ENCODE measurements at places on chromosomes 11 and 22.

GRCh38 chr11:66967670-66968425 is 7.3 kb upstream of the C11orf86 start:
- DNase-seq, result no peak

GRCh38 chr22:17772249-17772957 is 1.9 kb downstream of the BID start:
- DNase-seq, result no peak

DNA sequence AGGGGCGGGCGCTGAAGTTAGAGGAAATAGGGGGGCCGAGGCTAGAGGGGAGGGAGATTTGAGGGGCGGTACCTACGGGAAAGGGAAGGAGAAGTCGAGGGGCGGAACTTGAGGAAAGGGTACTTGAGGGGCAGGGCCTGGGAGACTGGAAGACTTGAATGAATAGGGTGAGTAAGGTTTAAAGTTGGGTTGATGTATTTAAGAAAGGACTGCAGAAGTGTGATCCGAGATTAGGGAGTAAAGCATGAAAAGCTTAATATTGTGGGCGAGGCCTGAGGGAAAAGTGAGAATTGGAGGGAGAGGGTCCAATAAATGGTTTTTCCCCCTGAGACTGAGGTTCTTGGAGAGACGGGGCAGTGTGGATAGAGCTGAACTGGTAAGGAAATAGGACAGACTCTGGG is 723 bp downstream of the HSCB start:
- DNase-seq, result no peak

DNA sequence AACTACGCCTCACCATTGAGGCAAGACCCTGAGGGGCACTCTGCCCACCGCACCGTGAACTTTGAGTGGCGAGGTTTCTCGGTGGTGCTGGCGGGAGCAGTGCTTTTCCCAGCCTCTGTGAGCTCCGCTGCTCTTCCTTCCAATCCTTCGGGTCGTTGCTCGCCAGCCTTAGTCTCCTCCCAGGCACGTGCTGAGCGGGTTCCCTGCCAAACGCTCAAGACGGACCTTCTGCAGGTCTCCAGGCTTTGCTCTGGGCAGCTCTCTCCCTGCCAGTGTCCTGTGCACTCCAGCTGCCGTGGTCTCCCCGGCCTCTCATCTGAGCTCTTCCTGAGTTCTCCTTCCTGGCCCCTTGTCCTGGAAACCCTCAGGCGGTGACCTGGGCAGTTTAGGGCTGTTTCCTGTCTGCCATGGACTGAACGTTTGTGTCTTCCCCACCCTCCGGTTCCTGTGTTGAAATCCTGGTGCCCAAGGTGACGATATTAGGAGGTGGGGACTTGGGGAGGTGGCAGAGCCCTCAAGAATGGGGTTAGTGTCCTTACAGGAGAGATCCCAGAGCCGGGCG is 11.2 kb upstream of the MUC6 start:
- DNase-seq, result no peak

DNA sequence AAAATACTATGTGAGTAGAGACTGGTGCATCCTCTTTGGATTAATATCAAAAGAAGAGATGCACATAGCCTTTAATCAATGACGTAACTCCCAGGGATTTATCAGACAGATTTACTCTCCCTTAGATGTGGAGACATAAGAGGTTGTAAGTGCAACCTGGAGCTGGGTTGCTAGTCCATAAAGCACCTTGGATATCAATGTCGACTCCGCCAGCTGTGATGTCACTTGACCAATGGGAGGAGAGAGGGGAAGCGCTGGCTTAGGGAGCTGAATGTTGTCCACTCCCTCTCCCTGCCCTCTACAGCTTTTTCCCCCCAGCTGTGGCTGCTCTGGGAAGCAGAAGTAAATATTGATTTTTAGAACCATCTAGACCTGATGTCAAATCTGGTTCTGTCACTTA is 28.9 kb upstream of the TMEM86A start:
- no peak for DNase-seq

DNA sequence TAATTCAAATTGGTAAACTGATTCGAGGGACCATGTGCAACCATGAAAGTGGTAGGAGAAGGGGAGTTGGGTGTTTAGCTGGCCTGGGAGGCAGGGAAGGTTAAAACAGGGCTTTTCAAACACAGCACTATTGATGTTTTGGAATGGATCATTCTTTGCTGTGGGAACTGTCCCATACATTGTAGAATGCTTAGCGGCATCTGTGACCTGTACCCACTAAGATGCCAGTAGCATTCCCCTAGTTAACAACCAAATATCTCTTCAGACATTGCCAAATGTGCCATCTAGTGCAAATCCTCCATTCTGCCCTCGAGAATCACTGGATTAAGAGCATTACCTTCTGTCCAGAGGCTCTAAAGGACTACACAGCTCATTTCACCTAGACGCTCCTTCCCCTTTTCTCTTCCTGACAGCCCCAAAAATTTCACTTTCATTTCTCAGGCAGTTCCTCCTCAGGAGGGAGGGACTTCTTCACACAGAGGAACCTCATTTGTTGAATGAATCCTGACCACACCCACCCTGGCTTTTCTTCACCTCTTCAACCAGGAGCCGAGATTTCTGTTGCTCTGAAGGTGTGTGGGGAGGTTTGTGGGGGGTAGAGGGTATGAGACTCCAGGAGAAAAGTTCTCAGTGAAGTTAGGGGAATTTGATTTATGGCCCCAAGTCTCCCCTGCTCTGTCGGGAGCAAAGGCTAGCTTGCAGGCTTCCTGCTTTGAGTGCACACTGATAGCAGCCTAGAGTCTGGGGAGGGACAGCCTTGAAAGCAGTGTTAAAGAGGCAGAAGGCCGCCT is at the start of gene TRIM34:
Gene TRIM34, plus strand, starts transcription at position 513 of the 791 bp plus-strand sequence. CDS start 7,331 bp downstream, outside the sequence.
- peak; percentile 50 for DNase-seq

GRCh38 chr11:103888541-103888951 is 147.9 kb upstream of the DDI1 start:
- no peak for DNase-seq

DNA sequence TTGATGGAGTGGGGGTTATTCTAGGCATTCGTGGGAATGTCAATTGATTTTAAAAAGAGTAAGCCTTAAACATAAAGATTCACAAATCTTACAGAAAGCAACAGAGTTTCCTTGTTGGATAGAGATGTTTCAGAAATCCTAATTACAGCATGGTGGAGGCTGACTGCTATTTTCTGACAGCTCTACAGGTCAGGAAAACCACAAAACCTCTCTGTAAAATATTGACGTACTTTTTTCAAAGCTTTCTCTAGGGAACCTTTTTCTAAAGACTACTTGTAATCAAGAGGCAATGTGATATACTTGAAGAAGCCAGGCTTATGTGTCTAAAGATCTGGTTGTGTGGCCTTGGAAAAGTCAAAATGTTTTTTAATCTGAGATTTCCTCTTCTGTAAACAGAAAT is 9.1 kb upstream of the OR8B8 start:
- no peak for DNase-seq

DNA sequence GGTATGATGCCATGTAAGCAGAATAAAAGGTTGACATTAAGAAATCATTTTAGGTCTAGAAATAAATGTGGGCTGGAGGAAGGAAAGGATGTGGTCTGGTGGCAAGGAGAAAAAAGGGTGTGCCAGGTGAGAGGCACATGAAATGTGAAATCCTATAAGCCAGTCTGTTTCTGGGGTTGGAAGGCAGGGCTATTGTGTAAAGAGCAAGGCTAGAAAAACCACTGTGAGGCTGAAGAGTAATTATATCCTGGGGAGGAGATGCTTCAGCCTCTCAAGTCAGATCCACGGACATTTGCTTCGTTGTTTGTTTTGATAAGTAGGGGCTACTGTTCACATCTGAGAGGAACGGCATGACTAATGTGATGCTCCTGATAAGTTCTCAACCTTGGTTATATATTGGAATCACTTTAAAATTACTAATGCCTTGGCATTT is 77.5 kb upstream of the CTSC start:
- peak; percentile 32 for DNase-seq

GRCh38 chr11:66275396-66275795 is 2.6 kb upstream of the CNIH2 start:
- DNase-seq, result no peak

GRCh38 chr11:120985718-120986569 is 38.0 kb upstream of the TBCEL start:
- DNase-seq, result peak; percentile 47

GRCh38 chr11:35536470-35536869 is 11.1 kb upstream of the PAMR1 start:
- DNase-seq, result no peak

GRCh38 chr11:74725701-74726100 is 5.5 kb downstream of the CHRDL2 start:
- no peak for DNase-seq

GRCh38 chr11:12362857-12363256 is 14.5 kb upstream of the PARVA start:
- DNase-seq, result no peak

GRCh38 chr11:125874556-125875124 is 12.8 kb upstream of the HYLS1 start:
- DNase-seq, result peak; percentile 59

GRCh38 chr11:13434247-13435205 is 28.5 kb downstream of the BTBD10 start:
- DNase-seq, result no peak

GRCh38 chr22:37747080-37747714 is 50.3 kb downstream of the TRIOBP start:
- no peak for DNase-seq

DNA sequence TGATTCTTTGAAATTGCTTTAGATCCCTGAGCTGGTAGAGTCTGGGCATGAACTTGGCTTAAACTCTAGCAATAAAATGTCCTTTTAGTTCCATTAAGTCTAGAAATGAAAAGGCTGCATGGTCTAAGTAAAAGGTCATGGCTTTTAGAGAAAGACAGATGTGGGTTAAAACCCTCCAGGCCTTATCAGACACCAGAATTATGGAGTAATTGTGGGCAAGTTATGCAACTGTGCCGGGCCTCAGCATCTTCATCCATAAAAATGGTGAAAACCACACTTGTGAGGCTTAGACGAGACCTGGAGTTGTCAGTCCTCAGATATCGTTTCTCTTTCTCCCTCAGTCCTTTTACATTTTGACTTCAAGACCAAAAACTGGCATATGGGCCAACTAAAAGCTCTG is 597.9 kb upstream of the KIRREL3 start:
- DNase-seq, result no peak

GRCh38 chr11:850775-851763 is 8.4 kb downstream of the TSPAN4 start:
- no peak for DNase-seq

- DNase-seq, result no peak
These were observed 134.7 kb downstream of the ME3 start for GRCh38 chr11:86537541-86538222.

DNA sequence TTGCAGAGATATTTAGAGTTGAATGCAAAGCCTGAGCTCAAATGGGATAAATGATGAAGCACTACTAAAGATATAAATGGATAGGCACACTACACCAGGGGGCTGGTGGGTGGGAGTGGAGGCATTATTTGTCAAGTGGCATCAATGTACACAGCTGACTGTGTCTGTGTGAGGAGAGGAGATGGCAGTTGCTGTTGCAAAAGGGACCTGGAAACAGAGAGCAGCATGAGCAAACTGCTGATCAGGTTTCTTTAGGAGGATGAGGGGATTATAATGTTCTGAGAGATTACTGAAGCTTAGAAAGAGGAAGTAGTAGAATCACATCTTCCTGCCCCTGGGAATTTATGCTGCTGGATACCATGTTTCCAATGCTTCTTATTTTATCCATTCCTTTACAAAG is 39.4 kb upstream of the LIN7C start:
- no peak for DNase-seq

DNA sequence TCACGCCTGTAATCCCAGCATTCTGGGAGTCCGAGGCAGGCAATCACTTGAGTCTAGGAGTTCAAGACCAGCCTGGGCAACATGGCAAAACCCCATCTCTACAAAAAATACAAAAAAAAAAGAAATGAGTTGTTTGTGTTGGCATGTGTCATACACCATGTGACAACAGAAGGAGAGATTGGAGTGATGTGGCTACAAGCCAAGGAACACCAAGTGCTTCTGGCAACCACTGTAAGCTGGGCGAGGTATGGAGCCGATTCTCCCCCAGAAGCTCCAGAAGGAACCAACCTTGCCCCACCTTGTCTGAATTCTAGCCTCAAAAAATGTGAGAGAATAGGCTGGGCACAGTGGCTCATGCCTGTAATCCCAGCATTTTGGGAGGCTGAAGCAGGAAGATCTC is 39.1 kb upstream of the SLC35C1 start:
- DNase-seq, result no peak

DNA sequence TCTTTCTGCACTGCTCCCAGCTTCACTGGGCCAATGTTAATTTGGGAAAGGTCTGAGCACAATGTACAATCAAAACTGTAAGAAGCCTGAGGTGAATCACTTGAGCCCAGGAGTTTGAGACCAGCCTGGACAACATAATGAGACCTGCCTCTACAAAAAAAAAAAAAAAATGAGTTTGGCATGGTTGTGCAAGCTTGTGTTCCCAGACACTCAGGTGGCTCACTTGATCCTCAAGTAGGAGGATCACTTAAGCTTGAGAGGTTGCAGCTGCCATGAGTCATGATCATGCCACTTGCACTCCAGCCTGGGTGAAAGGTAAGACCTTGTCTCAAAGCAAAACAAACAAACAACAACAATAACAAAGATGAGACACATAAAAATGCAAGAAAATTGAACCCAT is 38.6 kb upstream of the SC5D start:
- no peak for DNase-seq

DNA sequence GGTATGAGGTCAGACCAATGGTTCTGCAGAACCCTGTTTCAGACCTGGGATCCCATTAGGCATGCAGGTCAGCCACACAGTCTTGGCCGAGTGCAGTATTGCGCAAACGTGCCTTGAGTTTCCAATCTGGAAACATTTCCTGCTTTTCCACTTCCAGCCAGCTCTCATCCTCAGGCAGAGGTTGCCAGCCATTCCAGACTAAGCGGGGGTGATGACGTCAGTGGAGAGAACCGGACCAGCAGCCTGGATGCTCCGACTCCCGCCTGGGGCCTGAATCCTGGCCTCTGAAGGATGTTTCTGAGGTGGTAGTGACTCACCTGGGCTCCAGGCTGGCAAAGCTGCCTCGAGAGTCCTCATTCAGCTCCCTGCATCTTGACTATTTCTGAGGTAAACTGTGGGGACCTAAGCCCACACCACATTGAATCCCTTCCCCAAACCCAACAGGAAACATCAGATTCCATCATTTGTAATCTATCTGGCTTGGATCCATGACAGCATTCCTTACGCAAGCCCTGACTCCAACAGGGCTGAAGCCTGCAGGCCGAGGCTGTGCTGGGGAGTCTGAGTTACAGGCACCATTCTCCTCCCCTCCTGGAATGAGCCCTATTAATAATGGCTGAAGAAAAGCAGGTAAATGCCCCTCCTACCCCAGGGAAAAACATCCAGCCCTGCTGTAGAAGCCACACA is 83.0 kb downstream of the ABTB2 start:
- no peak for DNase-seq

GRCh38 chr11:44747316-44747715 is 20.6 kb downstream of the TSPAN18 start:
- no peak for DNase-seq

GRCh38 chr11:22670830-22671229 is 4.4 kb downstream of the GAS2 start:
- DNase-seq, result no peak
